ENCODE measurements at places on chromosomes 1 and 21.

GRCh38 chr1:218475275-218475674 lies 130.1 kb downstream of the TGFB2 start:
- DNase-seq = no peak

- no peak for DNase-seq
Observed at GRCh38 chr1:7717748-7718368, 53.2 kb upstream of the VAMP3 start.

- no peak for DNase-seq
Observed at GRCh38 chr1:46530791-46531409, 20.5 kb downstream of the KNCN start.

DNA sequence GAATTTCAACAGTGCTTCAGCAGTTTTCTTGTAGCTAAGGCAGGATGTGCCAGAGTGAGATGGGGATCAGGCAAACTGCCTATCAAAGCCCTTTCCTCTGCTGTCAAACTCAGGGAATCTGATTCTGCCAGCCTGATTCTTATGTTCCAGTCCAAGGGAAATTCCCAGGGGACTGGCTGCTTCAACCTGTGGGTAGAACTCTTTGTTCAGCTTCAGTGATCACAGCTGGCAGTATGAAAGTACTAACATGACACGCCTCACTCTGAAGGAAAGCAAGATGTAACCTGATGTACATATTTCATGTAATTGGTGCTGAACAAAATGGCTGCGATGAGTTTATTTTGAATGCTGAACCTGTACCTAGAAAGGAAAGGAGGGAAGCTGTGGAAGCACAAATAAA lies 40.1 kb upstream of the SLC5A9 start:
- no peak for DNase-seq

DNA sequence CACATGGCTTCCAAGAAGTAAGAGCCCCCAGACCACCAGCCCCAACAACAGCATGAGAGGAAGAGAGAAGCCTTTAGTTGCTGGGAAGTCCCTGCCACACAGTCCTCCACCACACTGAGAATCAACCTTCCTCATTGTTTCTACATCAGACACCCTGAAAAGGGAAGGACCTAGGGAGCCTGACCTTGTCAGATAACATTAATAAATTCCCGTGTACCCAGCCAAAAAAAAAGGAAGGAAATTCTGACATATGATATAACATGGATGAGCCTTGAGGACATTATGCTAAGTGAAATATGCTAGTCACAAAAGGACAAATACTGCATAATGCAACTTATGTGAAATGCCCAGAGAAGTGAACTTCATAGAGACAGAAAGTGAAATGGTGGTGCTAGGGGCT lies 65.6 kb upstream of the ARHGAP29 start:
- DNase-seq = no peak

GRCh38 chr21:41778930-41779600 lies 12.2 kb upstream of the RIPK4 start:
- DNase-seq = no peak

- no peak for DNase-seq
Observed at GRCh38 chr1:17559615-17560419, 20.3 kb downstream of the ARHGEF10L start.

GRCh38 chr21:31484219-31484618 lies 140.2 kb upstream of the TIAM1 start:
- DNase-seq = no peak

DNA sequence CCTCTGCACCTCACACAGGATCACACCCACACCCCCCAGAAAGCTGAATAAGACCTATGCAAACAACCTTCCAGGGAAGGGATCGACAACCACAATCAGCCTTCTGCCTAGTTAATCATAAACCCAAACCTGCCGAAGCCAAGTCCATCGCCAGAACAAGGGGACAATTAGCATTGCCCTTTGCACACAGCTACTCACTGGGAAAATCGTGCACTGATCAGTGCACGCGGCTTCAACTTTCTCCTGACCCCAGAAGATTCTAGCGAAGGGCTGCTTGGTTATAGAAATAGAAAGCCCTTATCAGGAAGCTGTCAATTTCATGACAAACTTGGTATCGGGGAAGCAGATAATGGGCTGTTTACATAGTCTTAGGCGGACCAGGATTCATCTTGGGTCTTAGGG lies 29.5 kb downstream of the RUNX1 start:
- DNase-seq = no peak

GRCh38 chr1:17437580-17438317 lies 1.7 kb downstream of the RCC2 start:
- DNase-seq = no peak

- no peak for DNase-seq
Observed at GRCh38 chr1:247115141-247115510, 11.0 kb upstream of the ZNF669 start.

DNA sequence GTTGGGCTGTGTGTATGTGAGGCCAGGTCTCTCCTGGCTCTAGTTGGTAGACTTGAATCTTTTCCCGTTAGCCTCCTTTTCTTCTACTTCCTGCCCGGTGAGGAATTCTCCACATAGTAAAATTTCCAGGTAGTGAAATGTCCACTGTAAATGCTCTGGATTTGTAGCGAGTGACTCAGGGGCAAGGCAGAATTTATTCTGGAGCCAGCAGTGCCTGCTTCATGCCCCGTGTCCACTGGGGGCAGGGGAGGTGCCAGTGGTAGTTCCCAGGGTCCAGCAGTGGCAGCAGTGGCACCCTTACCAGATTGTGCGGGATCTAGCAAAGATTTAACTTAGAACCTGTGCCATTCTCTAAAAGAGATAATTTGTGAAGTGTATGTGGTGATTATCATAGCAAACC lies 74.5 kb upstream of the USP24 start:
- DNase-seq = no peak

DNA sequence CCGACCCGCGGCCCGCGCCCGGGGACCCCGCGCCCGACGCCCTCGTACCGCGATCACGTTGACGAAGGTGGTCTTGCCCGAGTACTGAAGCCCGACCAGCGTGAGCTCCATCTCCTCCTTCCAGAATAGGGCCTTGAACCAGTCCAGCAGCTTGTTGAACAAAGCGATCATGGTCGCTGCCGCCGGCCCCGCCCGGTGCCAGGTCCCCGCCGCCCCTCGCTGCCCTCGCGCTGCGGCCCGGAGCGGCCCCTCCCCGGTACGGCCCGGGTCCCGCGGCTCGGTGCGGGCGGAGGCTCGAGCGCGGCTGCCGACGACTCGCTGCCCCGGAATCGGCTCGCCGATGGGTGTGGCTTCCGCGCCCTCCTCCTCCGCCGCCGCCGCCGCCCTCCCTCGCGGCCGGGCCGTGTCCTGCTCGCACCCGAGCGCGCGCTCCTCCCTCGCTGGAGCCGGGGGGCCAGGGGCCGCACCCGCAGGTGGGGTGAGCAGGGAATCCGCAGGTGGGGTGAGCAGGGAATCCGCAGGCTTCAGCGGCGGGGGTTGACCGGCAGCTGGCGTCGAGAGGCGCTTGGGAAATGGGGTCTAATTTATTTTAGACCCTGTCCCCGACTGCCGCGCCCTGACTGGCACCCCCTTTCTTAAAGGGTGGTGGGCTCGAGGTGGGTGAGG lies at the start of gene ARL8A:
Gene ARL8A (minus strand): TSS at position 336 of the 666 bp plus-strand sequence. CDS start 165 bp downstream, at position 171.
- DNase-seq = peak; percentile 47

DNA sequence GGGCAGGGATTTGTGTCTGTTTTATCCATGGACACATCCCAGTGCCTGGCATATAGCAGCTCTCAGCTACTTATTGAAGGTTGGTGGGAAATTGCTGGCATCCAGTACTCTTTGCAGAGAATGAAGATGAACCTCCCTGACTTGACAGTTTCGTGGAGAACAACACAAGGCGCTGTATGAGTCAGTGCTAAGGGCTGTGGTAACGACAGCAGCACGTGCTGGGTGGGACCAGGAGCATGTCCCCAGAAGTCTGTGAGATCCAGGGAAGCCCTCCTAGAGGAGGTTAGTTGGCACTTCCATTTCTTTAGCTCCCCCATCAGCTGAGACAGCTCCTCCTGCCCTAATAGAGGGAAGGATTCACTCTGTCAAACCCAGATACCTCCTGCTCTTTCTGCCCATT lies 25.9 kb upstream of the IL19 start:
- no peak for DNase-seq

DNA sequence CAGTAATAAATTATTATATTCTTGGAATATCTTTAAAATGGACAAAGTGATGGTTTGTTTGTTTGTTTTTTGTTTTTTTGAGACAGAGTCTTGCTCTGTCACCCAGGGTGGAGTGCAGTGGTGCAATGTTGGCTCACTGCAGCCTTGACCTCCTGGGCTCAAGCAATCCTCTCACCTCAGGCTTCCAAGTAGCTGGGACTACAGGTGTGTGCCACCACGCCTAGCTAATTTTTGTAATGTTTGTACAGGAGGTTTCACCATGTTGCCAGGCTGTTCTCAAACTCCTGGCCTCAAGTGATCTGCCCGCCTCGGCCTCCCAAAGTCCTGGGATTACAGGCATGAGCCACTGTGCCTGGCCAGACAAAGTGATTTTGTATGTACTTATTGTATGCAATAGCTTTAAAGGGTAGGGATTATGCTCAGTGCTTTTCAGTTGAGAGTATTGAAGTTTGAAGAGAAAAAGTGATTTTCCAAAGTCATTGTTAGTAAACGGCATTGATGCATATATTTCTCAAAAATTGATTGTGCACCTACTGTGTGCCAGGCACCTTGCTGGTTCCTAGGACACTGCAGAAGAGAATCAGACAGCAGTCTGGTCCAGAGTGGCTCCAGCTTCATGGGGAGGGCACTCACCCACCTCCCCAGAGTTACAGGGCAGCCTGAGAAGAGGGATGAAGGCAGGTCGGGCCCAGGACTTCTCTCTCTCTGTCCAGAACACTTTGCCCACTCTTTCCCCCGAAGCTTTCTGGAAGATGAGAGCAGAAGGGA lies 34.2 kb upstream of the TTC22 start:
- DNase-seq = no peak

- no peak for DNase-seq
Observed at GRCh38 chr1:31757204-31757679, 6.9 kb downstream of the ADGRB2 start.

- DNase-seq = peak; percentile 60
Observed at GRCh38 chr1:112706505-112707220, at the start of gene RHOC. Gene RHOC, minus strand, starts transcription at chr1:112707127. Its CDS starts 3,328 bp downstream, at chr1:112703799.

DNA sequence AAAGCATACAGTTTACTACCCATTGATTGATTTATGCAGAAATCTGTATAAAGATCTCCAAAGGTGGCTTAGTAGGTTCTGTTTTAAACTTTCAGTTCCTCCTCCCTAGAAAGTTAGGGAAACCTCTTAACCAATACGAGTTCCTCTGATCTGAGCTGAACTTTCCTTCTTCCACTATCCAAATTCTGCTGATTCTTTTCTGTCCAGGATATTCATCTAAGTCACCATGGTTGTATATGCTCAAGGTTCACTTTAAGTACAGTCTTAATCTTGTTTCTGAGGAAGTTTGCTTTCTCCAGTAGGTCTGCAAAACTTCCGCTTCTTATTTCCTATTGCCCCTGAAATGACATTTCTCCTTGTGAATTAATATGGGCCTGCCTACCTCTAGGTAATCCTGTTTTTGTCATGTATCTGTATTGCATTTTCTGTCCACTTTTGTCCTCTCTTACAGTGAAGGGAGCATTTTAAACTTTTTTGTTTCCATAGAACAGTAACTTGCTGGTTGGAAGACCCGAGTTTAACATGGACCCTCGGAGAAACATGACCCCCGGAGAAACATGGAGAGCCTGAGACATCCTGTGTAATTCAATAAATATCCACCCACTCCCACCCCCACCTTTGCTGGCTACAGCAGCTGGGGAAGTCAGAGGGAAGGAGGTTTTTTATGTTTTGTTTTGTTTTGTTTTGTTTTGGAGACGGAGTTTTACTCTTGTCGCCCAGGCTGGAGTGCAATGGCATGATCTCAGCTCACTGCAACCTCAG lies 16.7 kb upstream of the TUT4 start:
- no peak for DNase-seq

DNA sequence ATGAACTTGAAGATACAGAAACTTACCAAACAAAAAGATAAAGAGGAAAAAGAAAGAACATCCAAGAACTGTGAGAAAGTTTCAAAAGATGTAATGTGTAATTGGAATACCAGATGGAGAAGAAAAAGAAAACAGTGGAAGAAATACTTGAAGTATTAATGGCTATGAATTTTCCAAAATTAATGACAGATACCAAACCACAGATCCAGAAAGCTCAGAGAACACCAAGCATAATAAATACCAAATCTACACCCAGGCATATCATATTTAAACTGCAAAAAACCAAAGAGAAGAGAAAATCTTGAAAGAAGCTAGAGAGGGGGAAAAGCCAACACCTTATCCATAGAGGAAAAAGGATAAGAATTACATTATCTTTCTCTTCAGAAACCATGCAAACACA lies 136.4 kb downstream of the CLIC6 start:
- no peak for DNase-seq

- DNase-seq = no peak
Observed at GRCh38 chr1:210302501-210302900, 26.2 kb upstream of the HHAT start.

Data from fibroblast of gingiva (primary cell).